ENCODE measurements at places on chromosomes 2 and 18. TPM values are rescaled to one million over a fixed set of nuclear protein-coding genes. Genes with fewer than 3 reads are reported as not detected.

DNA sequence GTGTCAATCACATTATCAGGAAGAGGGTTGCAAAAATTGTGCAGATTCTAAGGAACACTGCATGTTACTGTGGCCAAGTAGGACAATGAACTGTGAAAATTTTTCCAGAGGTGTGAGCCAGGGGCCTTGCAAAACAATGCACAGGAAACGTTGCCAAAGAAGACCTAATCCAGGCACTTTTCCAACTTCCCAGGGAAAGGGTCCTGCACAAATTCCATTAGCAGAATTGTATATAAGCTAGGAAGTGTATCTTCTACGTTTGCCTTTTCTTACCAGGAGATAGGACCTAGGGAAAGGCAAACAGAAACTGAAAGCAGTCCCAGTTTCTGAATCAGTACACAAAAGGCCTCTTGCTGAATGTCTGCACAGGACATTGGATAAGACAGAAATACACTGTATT lies 1888.3 kb upstream of the CELF4 start:
- H3K27ac ChIP-seq = no peak overlapping the region
- H3K4me1 ChIP-seq = no peaks in the 10 kb centered on the region
- DNase-seq = no peak
- no peak overlapping the region for H3K4me3 ChIP-seq

The PLEKHH2 gene
- polyA plus RNA-seq = 0.23 TPM

GRCh38 chr2:120469426-120469825 lies 123.5 kb downstream of the INHBB start:
- no peak overlapping the region for H3K27ac ChIP-seq
- H3K4me1 ChIP-seq = no peaks in the 10 kb centered on the region
- DNase-seq = no peak
- H3K4me3 ChIP-seq = no peak overlapping the region

The GAL3ST2 gene
- polyA plus RNA-seq = 0.10 TPM

The KIF5C gene
- polyA plus RNA-seq = 3.3 TPM

GRCh38 chr2:133967326-133967725 lies 286.5 kb upstream of the MGAT5 start:
- H3K27me3 ChIP-seq = no peaks in the 10 kb centered on the region
- H3K4me1 ChIP-seq = peaks cover 12% of the 10 kb centered on the region
- H3K36me3 ChIP-seq = no peaks in the 10 kb centered on the region
- no peak overlapping the region for H3K27ac ChIP-seq
- DNase-seq = no peak

DNA sequence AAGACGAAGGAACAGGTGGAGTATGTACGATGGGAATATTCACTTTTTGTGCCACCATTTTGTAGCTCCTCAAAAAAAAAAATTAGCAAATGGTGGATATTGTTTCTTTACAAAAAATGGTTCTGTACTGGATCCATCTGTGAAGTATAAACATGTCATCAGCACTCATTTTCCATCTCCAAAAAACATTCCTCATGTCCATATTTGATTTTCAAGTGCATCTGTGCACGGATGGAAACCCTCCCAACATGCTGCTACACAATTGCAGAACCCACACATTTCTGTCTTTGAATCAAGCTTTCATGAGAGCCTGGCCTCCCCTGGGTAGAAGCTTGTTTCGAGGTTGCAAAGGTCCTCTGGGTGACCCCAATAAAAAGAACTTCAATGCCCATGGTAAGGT lies 59.6 kb upstream of the ZEB2 start:
- H3K4me3 ChIP-seq = no peak overlapping the region
- no peaks in the 10 kb centered on the region for H3K27me3 ChIP-seq
- no peak overlapping the region for H3K27ac ChIP-seq
- no peak for DNase-seq

GRCh38 chr18:69557282-69557681 lies 156.6 kb downstream of the DOK6 start:
- no peaks in the 10 kb centered on the region for H3K4me1 ChIP-seq
- no peaks in the 10 kb centered on the region for H3K36me3 ChIP-seq
- no peak overlapping the region for H3K4me3 ChIP-seq

GRCh38 chr2:22110244-22110651 lies 986.5 kb downstream of the TDRD15 start:
- no peak overlapping the region for H3K4me3 ChIP-seq
- no peak overlapping the region for H3K27ac ChIP-seq
- no peaks in the 10 kb centered on the region for H3K36me3 ChIP-seq
- no peaks in the 10 kb centered on the region for H3K4me1 ChIP-seq
- DNase-seq = no peak

DNA sequence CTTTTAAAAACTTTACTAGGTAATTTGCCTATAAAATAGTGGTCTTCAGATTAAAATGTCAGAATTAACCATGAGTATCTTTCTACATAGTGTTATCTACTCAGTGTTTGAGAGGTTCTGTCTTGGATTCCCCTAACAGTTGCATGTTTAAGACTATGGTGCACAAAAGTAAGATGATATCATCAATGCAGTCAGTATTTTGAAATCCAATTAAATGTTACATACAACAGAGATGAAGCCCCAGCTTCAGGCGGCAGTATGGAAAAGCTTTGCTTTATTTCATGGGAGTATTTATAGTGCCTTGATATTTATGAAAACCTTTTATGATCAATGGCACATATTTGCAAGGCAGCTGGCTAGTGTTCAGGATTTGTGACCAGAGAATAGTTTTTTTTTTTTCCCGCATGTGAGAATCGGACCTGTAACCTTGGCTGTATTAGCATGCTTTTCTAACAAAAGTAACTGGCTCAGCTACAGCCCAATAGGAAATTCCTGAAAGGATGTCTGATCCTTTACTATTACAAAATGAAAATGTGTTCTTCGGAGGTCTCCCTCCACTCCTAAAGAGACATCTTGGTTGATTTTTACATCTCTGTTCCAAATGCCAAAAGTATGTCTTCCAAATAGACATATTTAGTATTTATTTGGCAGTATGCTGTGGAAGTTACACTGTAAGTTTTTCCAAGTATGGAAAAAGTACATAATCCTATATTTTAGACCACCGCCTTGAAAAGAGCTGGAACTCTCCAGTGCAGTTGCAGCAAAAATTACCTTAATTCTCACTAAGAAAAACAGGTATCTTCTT lies 319.3 kb upstream of the UBE2E3 start:
- no peak overlapping the region for H3K4me3 ChIP-seq
- H3K4me1 ChIP-seq = no peaks in the 10 kb centered on the region
- no peak for DNase-seq
- peaks cover 3% of the 10 kb centered on the region for H3K27me3 ChIP-seq

- no peaks in the 10 kb centered on the region for H3K4me1 ChIP-seq
- H3K27me3 ChIP-seq = no peaks in the 10 kb centered on the region
- no peaks in the 10 kb centered on the region for H3K36me3 ChIP-seq
- no peak overlapping the region for H3K4me3 ChIP-seq
Measured at GRCh38 chr2:156065912-156066311, 266.6 kb downstream of the NR4A2 start.

DNA sequence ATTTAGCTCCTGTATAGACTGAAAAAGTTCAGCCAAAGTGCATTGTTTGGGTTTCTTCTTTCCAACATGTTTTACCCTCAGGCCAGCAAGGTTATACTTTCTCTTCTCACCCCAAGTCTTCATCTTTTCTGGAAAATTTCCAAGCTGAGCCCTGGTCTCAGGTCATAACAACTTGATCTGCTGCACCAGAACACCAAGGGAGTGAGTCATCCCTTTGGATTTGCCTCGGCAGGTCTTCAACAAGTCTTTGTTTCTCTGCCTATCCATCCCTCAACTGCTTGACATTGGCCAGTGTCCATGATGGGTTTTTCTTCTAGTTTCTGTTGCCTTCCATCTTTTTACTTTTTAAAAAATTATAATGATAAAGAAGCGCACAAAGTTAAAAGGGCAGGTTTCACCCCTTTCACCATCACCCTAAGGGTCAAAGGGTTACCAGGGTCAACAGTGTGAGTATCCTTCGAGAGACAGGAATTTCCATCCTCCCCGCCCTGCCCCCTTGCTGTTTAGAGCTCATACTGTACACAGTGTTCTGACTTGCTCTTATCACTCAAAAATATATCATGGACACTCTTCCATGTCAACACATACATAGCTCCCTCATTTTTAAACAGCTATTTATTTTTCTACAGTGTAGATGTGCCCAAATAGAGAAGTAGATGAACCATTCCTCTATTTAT lies 5.7 kb upstream of the SPATS2L start:
- no peaks in the 10 kb centered on the region for H3K27me3 ChIP-seq
- no peak for DNase-seq
- H3K27ac ChIP-seq = no peak overlapping the region
- H3K36me3 ChIP-seq = no peaks in the 10 kb centered on the region
